Jurkat, Clone E6-1 (cell line): ENCODE measurements at places on chromosomes 1 and 21.

DNA sequence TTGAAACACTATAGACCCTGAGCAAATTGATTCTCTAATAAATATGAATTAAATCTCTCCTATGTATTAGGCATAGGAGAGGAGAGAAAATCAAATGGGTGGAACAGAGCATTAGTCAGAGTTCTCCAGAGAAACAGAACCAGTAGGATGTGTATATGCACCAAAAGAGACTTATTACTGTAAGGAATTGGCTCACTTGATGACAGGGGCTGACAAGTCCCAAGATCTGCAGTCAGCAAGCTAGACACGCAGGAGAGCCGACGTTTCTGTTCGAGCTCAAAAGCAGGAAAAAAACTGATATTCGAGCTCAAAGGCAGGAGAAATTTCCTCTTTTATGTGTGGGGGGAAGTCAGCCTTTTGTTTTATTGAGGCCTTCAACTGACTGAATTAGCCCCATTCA is 259.2 kb upstream of the KAZN start:
- no peak for DNase-seq

DNA sequence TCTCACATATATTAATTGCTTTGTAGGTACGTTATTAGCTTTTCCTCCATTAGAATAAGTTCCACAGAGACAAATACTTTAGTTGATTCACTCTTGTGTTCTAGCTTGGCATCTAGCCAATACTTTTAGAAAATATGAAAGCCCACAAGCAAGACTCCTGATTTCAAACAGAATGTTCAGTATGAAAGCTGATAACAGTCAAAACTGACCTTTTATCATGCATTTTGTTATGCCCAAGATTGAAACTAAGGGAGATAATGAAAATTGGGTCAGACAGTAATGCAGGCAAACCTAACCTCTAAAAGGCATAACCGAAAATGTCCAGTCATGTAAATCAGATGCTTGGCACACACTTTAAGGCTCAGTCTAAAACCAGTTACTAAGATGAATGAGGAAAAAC is 61.7 kb downstream of the ERICH3 start:
- DNase-seq, result no peak

GRCh38 chr1:27689423-27690173 is 17.6 kb upstream of the IFI6 start:
- DNase-seq, result no peak

DNA sequence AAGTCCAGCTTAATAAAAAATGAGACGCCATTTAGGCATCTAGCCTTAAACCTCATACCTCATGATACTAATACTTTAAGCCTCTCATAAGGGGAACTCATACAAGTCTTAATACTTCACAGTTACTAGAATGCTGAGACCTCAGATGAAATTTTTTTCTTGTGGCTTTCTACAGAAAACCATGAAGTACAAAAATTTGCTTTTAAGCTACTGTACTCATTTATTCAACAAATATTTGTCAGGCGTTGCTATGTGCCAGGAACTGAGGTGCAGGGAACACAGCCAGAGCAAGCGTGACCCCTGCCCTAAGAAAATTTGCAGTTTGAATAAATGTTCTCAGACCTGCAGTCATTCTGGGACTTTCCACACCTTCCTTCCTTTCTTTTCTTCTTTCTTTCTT is 150.6 kb downstream of the MRPL39 start:
- DNase-seq, result no peak

GRCh38 chr1:239844833-239845232 is 246.8 kb upstream of the FMN2 start:
- DNase-seq, result no peak

DNA sequence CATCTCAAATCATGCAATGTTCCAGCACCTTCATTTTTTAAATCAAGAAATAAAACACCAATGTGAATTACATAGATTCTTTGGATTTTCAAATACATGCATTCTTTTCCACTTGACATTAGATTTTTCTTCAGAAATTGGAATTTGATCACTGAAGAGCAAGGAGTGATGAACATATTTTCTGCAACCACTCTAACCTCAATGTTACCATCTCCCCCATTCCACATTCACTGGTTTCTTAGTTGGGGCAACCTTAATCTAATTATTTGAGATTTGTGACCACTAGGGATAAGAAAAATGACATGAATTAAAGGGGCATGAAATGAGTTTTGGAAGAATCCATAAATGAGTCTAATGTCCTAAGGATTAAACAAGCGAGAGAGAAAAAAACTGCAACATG is 168.7 kb upstream of the NR5A2 start:
- no peak for DNase-seq

DNA sequence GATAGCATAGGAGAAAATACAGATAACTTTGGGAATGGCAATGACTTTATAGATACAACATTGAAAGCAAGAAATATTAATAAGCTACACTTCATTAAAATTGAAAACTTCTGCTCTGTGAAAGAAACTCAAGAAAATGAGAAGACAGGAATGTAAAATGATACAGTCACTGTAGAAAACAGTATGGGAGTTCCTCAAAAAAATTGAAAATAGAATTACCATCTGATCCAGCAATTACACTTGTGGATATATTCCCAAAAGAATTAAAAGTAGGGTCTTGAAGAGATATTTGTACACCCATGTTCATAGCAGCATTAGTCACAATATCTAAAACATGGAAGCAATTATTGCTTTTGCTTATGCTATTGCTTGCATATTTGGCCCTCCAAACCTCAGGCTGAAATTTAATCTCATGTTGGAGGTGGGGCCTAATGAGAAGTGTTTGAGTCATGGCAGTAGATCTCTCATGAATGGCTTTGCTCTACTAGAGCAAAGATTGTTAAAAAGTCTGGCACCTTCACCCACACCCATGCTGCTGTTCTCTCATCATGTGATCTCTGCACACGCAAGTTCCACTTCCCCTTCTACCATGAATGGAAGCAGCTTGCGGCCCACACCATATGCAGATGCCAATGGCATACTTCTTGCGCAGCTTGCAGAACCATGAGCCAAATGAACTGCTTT is 15.3 kb upstream of the AHCYL1 start:
- DNase-seq, result no peak

DNA sequence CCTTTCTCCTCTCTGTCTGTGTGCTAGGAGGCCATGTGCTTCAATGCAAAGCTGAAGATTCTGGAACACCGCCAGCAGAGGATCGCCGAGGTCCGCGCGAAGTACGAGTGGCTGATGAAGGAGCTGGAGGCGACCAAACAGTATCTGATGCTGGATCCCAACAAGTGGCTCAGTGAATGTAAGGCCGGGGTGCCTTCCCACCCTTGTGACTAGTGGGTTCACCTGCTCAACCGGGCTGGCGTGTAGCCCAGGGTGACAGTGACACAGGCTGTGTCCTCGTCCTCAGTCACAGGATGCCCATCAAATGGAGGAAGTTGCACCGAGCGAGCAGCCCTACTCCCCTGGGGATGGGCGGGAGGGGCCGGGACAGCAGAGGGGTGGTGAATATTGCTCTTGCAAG is 544.1 kb downstream of the KIF26B start:
- DNase-seq, result no peak
